ENCODE measurements at places on chromosomes 13 and 19. TPM values are rescaled to one million over a fixed set of nuclear protein-coding genes. Genes with fewer than 3 reads are reported as not detected.

Gene LYPD3
- not detected for total RNA-seq

Gene CFAP97D2
- not detected for total RNA-seq

Gene SWSAP1
- total RNA-seq, result 0.30 TPM

Gene ZNF534
- not detected for total RNA-seq

Gene PSG2
- not detected for total RNA-seq

Gene ZNF331
- 7.8 TPM for total RNA-seq

Gene CKAP2
- total RNA-seq, result 2.1 TPM

Gene ZBTB7A
- 11.7 TPM for total RNA-seq

Gene ELSPBP1
- total RNA-seq, result not detected

Gene MRPL34
- total RNA-seq, result 17.9 TPM

Gene RNF113B
- total RNA-seq, result not detected

Gene GPATCH1
- 9.1 TPM for total RNA-seq

Gene ZNF442
- 4.0 TPM for total RNA-seq

Gene SERPINE3
- total RNA-seq, result not detected

Gene FUT3
- not detected for total RNA-seq

Gene MARK4
- 12.3 TPM for total RNA-seq

Gene GFY
- total RNA-seq, result not detected

Gene ZNF229
- 7.1 TPM for total RNA-seq
